Osteoblast (primary cell): ENCODE measurements at places on chromosomes 3 and 15. TPM values are rescaled to one million over a fixed set of nuclear protein-coding genes. Genes with fewer than 3 reads are reported as not detected.

DNA sequence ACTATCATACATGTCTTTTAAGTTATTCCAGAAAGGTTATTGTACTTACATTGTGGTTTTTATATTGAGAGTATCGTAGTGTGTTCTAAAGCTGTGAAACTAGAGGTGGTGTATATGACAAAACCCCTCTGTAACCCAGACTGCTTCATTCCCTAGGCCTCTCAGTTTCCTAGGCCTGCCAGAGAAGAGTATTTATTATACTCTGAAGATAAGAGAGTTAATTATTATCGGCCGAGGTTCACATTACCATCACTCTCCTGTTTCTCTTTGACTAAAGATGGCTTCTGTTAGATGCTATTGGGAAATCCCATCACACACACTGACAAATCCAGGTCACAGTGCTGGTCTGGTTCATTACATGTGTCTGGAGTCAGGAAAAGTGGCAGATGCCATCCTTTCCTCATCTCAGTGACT, 20.5 kb downstream of the EXOSC7 start:
- DNase-seq, result no peak
- H3K27me3 ChIP-seq, result no peaks in the 10 kb centered on the region
- peaks cover 54% of the 10 kb centered on the region for H3K36me3 ChIP-seq
- H3K4me3 ChIP-seq, result no peak overlapping the region
- H3K27ac ChIP-seq, result no peak overlapping the region

DNA sequence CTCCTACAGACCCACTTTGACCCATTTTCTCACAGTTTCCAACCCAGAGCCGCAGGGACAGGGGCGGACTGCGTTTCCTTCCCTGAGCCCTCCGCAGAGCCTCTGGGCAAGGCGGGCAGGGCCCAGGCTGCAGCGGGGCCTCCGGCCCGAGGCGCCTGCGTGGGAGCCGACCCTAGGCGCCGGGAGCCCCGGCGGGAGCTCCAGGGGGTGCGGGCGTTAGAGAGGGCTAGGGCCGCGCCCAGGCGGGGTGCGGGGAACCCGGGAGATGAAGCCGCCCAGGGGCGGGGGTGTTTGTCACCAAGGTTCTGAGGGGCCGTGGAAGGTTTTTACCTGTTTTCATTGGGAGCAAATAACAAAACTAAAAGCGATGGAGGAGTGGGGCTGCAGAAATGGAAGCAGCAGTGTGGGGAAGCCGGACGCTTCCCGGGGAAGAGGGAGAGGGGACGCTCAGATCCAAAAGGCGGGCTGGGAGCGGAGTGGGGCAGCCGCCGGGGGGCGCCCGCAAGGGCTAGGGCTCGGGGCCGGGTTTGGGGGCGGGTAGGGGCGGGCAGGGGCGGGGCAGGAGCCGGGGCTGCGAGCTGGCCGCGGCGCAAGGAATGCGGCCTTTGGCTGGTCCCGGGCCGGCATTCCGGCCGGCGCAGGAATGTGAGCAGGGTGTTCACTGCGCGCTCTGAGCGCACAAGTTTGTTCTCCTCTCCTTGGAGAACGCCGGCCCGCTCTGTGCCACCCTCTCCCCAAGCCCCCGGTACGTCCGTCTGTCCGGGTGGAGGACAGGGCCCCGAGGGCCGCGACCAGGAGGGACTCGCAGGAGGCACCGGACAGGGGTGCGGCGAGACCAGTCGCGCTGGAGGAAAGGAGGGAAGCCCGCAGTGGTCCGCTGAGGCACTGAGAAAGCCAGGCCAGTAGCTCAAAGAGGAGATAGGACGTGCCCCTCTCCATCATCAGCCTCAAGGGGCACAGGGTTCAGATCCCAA, 61.1 kb downstream of the AMOTL2 start:
- H3K4me3 ChIP-seq, result peak overlapping the region; percentile 69
- no peaks in the 10 kb centered on the region for H3K27me3 ChIP-seq
- no peaks in the 10 kb centered on the region for H3K36me3 ChIP-seq
- peak overlapping the region; percentile 88 for H3K27ac ChIP-seq
- DNase-seq, result peak; percentile 93
- peaks cover 91% of the 10 kb centered on the region for H3K4me1 ChIP-seq

GRCh38 chr15:39118510-39118909, 462.4 kb upstream of the THBS1 start:
- H3K27me3 ChIP-seq, result no peaks in the 10 kb centered on the region
- H3K27ac ChIP-seq, result peak overlapping the region; percentile 84

GRCh38 chr3:126508564-126508964, 9.0 kb downstream of the UROC1 start:
- peaks cover 11% of the 10 kb centered on the region for H3K27me3 ChIP-seq
- H3K36me3 ChIP-seq, result no peaks in the 10 kb centered on the region
- H3K4me1 ChIP-seq, result no peaks in the 10 kb centered on the region
- DNase-seq, result no peak
- no peak overlapping the region for H3K27ac ChIP-seq
- no peak overlapping the region for H3K4me3 ChIP-seq

DNA sequence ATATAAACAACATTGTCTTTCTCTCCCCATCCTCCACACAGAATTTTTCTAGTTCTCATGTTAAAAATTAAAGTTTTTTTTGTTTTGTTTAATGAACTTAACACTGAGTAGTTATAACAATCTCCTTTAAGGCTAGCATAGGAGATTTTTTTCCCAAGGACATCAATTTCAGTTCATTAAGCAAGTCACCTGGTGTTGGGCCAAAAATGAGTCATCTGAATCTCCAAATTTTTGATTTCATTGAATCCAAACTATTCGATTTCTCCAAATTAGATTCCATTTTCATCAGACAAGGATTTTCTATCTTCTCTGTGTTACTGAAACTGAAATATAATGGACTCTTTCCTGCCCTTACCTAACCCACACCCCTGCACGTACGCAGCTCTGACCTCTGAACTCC, 631.4 kb upstream of the MDFIC2 start:
- H3K36me3 ChIP-seq, result no peaks in the 10 kb centered on the region
- H3K27ac ChIP-seq, result no peak overlapping the region
- no peak overlapping the region for H3K4me3 ChIP-seq
- H3K27me3 ChIP-seq, result no peaks in the 10 kb centered on the region

DNA sequence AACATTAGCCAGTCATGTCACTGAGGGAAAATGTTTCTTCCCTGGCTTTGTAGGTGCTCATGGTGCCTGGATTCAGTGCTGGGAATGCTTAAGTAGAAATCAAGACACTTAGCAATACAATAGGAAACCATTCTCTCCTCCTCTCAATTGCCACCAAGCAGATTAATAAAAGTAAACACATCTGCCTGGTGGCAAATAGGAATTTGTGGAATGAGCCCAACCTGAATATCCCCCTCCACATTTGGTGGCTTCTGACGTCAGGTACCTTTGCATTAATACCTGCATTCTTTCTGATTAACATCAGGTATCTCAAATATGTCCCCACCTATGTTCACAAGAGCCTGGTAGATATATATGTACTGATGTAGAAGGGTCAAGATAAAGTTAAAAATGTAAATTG, 42.7 kb downstream of the PPP2R3A start:
- no peak overlapping the region for H3K4me3 ChIP-seq
- H3K27me3 ChIP-seq, result no peaks in the 10 kb centered on the region
- no peak for DNase-seq

DNA sequence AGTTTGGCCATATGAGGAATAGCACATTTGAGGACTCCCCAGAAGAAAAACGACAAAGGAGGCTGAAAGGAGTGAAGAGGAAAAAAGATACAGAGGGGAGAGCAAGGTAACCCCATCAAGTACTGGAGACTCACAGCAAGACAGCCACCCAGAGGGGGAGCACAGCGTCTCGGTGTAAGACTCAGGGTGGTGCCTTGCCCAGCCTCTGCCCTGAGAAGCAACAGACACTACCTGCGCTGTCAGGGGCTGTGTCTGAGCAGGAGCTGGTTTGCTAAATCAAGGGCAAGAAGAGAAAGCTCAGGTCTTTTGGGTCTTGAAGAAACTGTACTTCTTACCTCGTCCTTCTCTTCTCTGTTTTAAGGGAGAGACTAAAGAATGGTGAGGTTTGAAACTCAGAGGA, 27.9 kb downstream of the FBXO45 start:
- H3K27ac ChIP-seq, result no peak overlapping the region
- H3K4me3 ChIP-seq, result no peak overlapping the region
- H3K36me3 ChIP-seq, result no peaks in the 10 kb centered on the region

GRCh38 chr3:164465172-164465571, 613.1 kb downstream of the SI start:
- H3K4me3 ChIP-seq, result no peak overlapping the region
- DNase-seq, result no peak
- H3K36me3 ChIP-seq, result no peaks in the 10 kb centered on the region
- no peak overlapping the region for H3K27ac ChIP-seq
- H3K4me1 ChIP-seq, result no peaks in the 10 kb centered on the region
- no peaks in the 10 kb centered on the region for H3K27me3 ChIP-seq

DNA sequence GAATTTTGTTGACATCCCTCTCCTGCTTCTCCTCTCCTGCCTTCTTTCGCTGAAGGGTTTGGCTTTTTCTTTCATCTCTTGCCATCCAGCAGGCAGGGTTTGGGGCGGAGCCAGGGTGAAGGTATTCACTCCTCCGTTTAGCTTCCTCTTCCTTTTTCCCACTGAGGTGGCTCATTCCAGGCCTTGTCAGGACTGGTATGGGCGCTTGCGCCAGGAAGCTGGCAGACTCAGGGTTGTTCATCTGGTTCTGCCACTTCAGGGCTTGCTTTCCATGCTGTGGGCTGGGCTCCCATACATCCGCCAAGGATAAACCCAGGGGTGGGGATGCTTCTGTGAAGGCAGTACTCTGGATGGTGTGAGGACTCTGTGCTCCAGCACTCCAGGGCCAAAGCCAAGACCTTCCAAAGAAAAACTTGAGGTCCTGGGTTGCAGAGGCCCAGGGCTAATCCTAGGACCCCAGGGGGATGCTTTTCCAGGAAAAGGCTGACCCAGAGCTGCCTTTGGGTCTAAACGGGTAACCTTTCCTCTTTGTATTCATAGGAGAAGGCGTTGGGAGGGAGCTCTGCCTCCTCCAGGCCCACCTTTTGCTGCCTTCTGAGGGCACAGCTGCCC, 7.7 kb upstream of the AMOTL2 start:
- H3K36me3 ChIP-seq, result no peaks in the 10 kb centered on the region
- no peak for DNase-seq
- H3K27ac ChIP-seq, result no peak overlapping the region
- no peak overlapping the region for H3K4me3 ChIP-seq
- H3K4me1 ChIP-seq, result no peaks in the 10 kb centered on the region
- no peaks in the 10 kb centered on the region for H3K27me3 ChIP-seq

- peaks cover 18% of the 10 kb centered on the region for H3K4me1 ChIP-seq
- no peak for DNase-seq
- no peaks in the 10 kb centered on the region for H3K27me3 ChIP-seq
- H3K4me3 ChIP-seq, result no peak overlapping the region
- H3K36me3 ChIP-seq, result no peaks in the 10 kb centered on the region
These were observed 23.2 kb downstream of the AGTR1 start for GRCh38 chr3:148720873-148721272.

The GOLGA6B gene
- not detected in 2 replicates for total RNA-seq

GRCh38 chr3:178310949-178311348, 225.3 kb upstream of the KCNMB2 start:
- H3K27me3 ChIP-seq, result no peaks in the 10 kb centered on the region
- H3K36me3 ChIP-seq, result no peaks in the 10 kb centered on the region
- H3K27ac ChIP-seq, result no peak overlapping the region
- DNase-seq, result no peak
- no peak overlapping the region for H3K4me3 ChIP-seq

GRCh38 chr3:127457094-127457475, 133.4 kb downstream of the TPRA1 start:
- H3K4me3 ChIP-seq, result peak overlapping the region; percentile 67
- peaks cover 14% of the 10 kb centered on the region for H3K4me1 ChIP-seq
- peaks cover 42% of the 10 kb centered on the region for H3K27me3 ChIP-seq
- no peak overlapping the region for H3K27ac ChIP-seq
- DNase-seq, result peak; percentile 96

DNA sequence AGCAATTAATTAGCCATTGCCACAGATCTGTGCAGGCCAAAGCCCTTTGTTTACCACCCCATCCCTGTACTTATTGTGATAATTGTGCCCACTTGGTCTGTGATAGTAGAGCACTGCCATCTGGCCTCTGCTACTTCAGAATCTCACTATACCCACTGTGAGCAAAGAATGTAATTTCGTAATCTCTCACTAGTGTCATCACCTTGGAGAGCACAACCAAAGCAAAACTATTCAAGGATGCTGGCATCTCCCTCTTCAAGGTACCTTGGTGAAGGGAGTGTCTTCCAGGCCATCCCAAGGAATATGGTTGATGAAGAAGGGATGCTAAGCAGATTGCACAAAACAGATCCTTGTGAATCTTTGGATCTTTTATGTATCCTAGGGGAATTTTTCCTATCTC, 34.7 kb upstream of the NOX5 start:
- no peak overlapping the region for H3K27ac ChIP-seq
- no peaks in the 10 kb centered on the region for H3K4me1 ChIP-seq
- H3K27me3 ChIP-seq, result peaks cover 15% of the 10 kb centered on the region
- no peak for DNase-seq
- no peak overlapping the region for H3K4me3 ChIP-seq

GRCh38 chr15:93152360-93152759, 63.3 kb upstream of the RGMA start:
- no peak overlapping the region for H3K27ac ChIP-seq
- H3K27me3 ChIP-seq, result no peaks in the 10 kb centered on the region
- no peaks in the 10 kb centered on the region for H3K36me3 ChIP-seq
- no peak overlapping the region for H3K4me3 ChIP-seq
- no peaks in the 10 kb centered on the region for H3K4me1 ChIP-seq

- no peaks in the 10 kb centered on the region for H3K27me3 ChIP-seq
- H3K27ac ChIP-seq, result no peak overlapping the region
- peaks cover 27% of the 10 kb centered on the region for H3K4me1 ChIP-seq
- no peaks in the 10 kb centered on the region for H3K36me3 ChIP-seq
- H3K4me3 ChIP-seq, result no peak overlapping the region
These were observed 389.1 kb upstream of the PROK2 start for GRCh38 chr3:72174040-72174439.
